ENCODE measurements at places on chromosomes 5 and 9.

GRCh38 chr5:115366223-115366622 lies 69.8 kb upstream of the CCDC112 start:
- DNase-seq: peak; percentile 96

DNA sequence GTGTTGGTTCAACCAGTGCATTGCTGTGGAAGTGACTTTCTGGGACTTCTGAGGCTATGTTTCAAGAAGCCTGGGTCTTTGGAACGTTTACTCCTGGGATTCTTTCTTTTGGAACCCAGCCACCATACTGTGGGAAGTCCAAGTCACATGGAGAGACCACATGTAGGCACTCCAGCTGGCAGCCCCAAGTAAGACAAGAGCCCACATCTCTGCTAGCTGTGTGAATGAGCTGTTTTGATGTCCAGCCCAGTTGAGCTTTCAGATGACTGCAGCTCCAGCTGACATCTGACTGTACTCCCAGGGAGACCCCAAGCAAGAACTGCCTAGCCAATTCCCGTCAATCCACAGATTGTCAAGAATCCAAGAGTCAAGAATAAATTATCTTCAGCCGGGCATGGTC lies 60.1 kb upstream of the SPATA31D4 start:
- no peak for DNase-seq

DNA sequence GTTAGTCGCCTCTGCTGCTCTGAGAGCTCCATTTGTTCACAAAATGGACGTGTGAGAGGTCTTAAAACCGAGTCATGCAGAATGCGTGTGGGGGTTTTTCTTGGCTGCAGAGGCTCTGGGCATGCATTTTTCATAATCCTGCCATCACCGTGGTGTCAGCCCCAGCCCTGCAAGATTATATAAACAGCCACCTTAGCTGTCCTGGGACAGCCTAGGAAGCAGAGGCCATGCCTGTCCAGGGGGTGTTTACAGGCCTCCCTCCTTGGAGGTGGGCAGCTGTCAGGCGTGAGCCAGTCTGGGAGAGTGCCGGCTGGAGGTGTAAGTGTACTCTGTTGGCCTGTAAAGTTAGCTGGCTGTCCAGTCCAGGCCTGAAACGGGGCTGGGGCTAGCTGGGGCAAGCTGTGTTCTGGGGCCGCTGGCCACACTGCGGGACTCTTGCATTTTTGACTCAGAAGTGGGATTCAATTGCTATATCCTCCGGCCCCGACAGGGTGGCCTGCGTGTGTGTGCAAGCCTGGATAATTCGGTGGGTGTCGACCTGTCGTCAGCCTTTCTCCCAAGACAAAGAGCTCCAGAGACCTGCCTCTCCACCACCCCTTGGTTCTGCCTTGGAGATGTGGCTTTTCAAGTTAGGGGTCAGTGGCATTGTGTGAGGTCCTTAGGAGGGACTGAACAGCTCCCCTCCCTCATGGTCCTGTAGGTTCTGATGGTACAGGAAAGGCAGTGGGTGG lies 2.4 kb downstream of the WNK2 start:
- no peak for DNase-seq

- DNase-seq: no peak
Measured at GRCh38 chr5:2018390-2018724, 135.6 kb upstream of the IRX4 start.

GRCh38 chr5:88394536-88395175 lies 126.0 kb upstream of the TMEM161B start:
- no peak for DNase-seq

DNA sequence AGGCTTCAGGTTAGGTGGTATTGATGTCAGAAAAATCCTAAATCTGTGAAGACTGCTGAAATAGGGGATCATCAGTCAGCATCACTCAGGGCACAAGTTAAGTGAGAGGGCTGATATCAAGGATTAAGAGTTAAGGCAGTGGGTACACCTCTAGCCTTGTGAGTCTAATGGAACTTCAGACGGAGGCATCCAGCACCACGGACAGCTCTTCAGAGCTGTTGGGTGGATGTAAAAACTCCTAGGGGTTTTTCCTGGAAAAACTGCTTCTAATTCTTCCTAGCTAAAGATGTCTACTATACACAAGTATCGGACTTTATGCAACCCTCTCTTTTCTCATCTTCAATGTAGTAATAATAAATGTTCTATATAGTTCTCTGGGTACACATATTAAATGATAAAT lies 165.9 kb downstream of the SH3GL2 start:
- peak; percentile 19 for DNase-seq

DNA sequence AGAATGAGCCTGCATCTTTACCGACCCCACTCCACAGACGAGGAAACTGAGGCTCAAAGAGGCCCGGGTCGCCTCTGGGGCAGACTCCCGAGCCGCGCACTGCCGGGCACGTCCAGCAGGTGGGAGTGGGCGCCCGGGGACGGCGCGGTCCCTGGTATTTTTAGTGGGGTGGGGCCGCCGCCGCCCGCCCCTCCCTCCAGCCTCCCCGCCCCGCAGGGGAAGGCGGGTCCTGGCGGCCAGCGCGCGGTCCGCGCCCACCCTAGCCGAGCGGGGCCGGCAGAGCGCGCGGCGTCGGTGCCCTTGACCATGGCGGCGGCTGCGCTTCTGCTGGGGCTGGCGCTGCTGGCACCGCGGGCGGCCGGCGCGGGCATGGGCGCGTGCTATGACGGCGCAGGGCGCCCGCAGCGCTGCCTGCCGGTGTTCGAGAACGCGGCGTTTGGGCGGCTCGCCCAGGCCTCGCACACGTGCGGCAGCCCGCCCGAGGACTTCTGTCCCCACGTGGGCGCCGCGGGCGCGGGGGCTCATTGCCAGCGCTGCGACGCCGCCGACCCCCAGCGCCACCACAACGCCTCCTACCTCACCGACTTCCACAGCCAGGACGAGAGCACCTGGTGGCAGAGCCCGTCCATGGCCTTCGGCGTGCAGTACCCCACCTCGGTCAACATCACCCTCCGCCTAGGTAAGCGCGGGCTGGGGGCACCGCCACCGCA lies at the start of gene LAMC3:
Gene LAMC3, plus strand, starts transcription at position 266 of the 710 bp plus-strand sequence. Its CDS starts 41 bp downstream, at position 307.
- no peak for DNase-seq

- no peak for DNase-seq
Measured at GRCh38 chr9:79644601-79645000, 72.8 kb downstream of the TLE4 start.

DNA sequence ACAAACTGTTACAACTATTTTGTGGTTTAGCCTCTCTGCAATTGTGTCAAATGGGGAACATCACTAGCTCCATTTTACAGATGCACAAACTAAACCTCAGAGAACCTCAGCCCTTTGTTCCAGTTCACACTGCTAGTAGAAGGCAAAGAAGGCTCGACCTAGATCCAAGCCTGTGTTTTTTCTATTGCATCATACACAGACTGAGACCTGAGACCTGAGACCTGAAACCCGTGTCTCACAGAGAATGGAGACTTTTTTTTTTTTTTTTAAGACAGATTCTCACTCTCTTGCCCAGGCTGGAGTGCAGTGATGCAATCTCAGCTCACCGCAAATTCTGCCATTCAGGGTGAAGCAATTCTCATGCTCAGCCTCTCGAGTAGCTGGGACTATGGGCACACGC lies 120.8 kb downstream of the GALNT10 start:
- DNase-seq: no peak

- DNase-seq: no peak
Measured at GRCh38 chr5:151620461-151620840, 29.3 kb upstream of the FAT2 start.

DNA sequence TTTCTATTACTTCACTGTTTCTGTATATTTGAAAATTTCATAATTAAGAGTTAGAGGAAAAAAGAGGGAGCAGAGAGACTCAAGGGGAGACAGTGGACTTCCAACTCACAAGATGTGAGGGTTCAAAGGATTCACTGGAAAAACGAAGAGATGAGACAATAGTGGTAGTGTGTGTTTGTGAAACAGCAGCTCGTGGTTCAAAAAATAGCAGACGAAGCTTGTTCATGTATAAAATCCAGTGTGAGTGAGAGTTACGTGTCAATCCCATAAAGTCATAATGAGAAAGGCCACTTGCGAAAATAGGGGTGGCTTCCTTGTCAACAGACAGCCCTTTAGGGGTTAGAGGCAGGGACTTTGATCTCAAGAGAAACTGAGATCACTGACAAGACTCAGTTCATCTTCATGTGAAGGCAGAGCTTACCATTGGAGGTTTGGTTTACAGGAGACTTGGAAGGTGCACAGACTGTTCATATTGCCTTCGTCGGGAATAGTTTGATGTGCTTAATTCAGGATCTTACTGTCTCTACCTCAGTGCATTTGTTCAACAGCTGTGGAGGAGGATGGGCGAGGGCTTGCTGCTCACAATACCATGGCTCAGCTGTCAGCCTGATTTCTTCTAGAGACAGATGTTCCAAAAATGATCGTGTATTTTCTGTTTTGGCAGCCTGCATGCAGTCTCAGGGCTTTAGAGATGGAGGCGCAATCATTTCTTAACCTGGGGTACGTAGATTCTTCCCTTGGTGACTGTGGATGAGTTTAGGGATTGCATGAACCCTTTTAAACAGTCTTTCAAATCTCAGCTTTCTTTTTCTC lies 105.7 kb upstream of the KLF9 start:
- no peak for DNase-seq

DNA sequence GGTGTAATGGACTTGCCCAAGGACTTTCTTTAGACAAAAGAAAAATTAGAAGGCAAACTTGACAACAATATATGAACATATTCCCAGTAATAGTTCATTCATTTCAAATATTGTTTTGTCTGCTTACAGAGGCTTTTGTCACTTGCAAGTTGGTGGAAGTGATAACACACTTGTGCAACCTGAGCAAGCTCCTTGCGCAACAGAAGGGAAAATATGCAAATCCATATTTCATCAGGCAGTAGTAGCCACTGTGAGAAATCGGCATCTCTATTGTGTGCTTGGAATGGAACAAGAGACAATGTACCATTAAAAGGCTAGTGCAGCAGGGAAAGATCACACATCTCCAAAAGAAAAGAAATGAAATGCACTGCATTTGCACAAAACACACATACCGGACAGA lies 125.3 kb upstream of the RASEF start:
- DNase-seq: no peak

GRCh38 chr5:132797651-132798050 lies 15.5 kb upstream of the SOWAHA start:
- no peak for DNase-seq

- DNase-seq: peak; percentile 72
Measured at GRCh38 chr5:36689225-36689624, 82.8 kb downstream of the SLC1A3 start.

GRCh38 chr5:34833976-34834793 lies 4.8 kb upstream of the TTC23L start:
- no peak for DNase-seq

GRCh38 chr9:6007058-6007769 lies 8.2 kb downstream of the RANBP6 start:
- DNase-seq: peak; percentile 88

- no peak for DNase-seq
Measured at GRCh38 chr5:73359395-73359794, 89.2 kb downstream of the FOXD1 start.

DNA sequence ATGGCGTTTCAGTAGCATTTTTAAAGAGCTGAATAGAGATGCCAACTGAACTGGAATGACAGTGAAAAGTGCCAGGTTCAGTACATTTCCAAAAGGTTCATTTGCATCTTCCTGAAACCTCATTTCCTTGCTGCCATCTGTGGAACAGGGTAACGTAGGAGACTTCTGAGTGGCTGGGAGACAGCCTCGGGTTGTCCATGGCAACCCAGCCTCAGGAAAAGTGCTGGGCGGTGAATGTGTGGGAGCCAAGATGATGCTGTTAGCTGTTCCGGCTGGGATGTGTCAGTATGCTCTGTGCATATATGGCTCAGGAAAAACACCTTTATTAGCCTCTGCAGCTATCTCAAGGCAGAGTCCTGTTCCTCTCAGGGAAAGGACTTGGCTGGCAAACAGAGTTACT lies 87.5 kb downstream of the KLHL3 start:
- no peak for DNase-seq

- DNase-seq: peak; percentile 44
Measured at GRCh38 chr5:141814064-141814964, 63.9 kb downstream of the PCDH1 start.

DNA sequence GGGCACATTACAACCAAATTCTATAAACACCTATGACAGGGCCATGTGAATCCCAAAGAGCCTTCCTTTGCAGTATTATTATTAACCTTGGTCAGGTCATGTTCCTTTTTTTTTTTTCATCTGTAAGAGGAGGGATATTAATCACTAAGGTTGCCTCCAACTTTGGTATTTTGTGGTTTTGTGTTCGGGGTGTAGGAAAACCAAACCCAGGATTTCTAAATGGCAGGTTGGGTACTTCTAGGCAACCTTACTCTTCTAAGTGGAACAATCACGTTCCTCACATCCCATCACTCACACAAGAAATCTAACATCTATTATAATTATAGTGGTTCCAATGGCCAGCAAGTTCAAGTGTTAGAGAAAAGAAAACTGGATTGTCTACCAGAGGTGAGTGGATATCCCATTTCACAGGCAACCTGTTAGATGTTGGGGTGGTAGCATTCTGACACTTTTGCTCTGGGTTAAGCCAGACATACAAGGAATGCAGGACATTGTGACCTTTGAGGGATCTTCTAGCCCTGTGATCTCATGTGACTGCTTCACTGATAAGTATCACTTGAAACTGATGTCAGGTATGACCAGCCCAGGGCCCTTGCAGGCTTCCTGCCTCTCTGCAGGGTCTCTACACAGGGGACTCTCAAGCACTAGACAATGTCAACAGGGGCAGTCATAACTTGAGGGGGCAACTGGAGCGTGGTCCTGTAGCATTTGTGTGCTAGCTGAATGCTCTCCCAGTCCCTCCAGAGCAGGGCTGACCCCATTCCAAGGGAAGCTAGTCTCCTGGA lies 126.2 kb upstream of the VLDLR start:
- DNase-seq: no peak

- no peak for DNase-seq
Measured at GRCh38 chr5:38257308-38258041, 884 bp upstream of the EGFLAM start.

- DNase-seq: no peak
Measured at GRCh38 chr5:96121364-96121763, 159.7 kb upstream of the ELL2 start.

- DNase-seq: no peak
Measured at GRCh38 chr9:6899274-6899673, 141.5 kb downstream of the KDM4C start.

GRCh38 chr9:137105814-137106661 lies 8.5 kb downstream of the DPP7 start:
- DNase-seq: no peak

GRCh38 chr5:178104492-178104891 lies 8.8 kb upstream of the N4BP3 start:
- DNase-seq: no peak
